HFFc6 (cell line): ENCODE measurements at places on chromosomes 2 and 18. TPM values are rescaled to one million over a fixed set of nuclear protein-coding genes. Genes with fewer than 3 reads are reported as not detected.

GRCh38 chr2:149192427-149192826 lies 138.0 kb upstream of the LYPD6 start:
- peaks cover 2% of the 10 kb centered on the region; the same call in 1 of the 2 replicates for H3K27me3 ChIP-seq
- H3K27ac ChIP-seq = no peak overlapping the region
- H3K4me3 ChIP-seq = no peak overlapping the region
- H3K4me1 ChIP-seq = peaks cover 37% of the 10 kb centered on the region
- DNase-seq = no peak

- no peaks in the 10 kb centered on the region for H3K36me3 ChIP-seq
- H3K27me3 ChIP-seq = peaks cover 37% of the 10 kb centered on the region
- H3K4me3 ChIP-seq = no peak overlapping the region
- H3K4me1 ChIP-seq = no peaks in the 10 kb centered on the region
- no peak overlapping the region for H3K27ac ChIP-seq
Measured at GRCh38 chr18:79781331-79781941, 16.3 kb upstream of the KCNG2 start.

Gene MAB21L4
- not detected in 2 replicates for total RNA-seq

- H3K4me1 ChIP-seq = peaks cover 17% of the 10 kb centered on the region
- H3K27ac ChIP-seq = no peak overlapping the region
- no peak overlapping the region for H3K4me3 ChIP-seq
- H3K36me3 ChIP-seq = 0 out of 2 replicates have a peak, but pooled peaks cover under 1% of the 10 kb centered on the region
Measured at GRCh38 chr2:11675423-11676112, 5.6 kb upstream of the NTSR2 start.

DNA sequence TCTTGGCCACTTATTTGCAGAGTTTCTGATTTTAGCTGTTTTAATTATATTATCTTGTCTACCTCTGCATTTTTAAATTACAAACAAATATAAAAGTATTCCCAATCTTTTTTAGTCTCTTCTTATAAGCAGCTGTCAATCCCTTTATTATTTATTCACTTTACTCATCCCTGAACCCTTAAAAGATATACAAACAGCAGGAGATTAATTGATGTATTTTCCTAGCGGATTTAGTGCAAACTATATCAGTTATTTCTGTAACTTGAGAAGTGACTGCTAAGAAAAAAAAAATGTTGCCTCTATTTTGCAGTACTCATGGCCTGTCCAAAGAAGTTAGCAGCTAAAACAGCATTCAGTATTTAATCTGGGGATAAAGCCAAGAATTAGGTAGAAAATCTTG lies 42.1 kb upstream of the GCFC2 start:
- no peak overlapping the region for H3K4me3 ChIP-seq
- no peak overlapping the region for H3K27ac ChIP-seq
- no peaks in the 10 kb centered on the region for H3K4me1 ChIP-seq
- H3K36me3 ChIP-seq = no peaks in the 10 kb centered on the region
- DNase-seq = no peak

- H3K27me3 ChIP-seq = peaks cover 6% of the 10 kb centered on the region
- no peak overlapping the region for H3K27ac ChIP-seq
- no peaks in the 10 kb centered on the region for H3K36me3 ChIP-seq
Measured at GRCh38 chr18:79508565-79509535, 113.1 kb downstream of the NFATC1 start.

DNA sequence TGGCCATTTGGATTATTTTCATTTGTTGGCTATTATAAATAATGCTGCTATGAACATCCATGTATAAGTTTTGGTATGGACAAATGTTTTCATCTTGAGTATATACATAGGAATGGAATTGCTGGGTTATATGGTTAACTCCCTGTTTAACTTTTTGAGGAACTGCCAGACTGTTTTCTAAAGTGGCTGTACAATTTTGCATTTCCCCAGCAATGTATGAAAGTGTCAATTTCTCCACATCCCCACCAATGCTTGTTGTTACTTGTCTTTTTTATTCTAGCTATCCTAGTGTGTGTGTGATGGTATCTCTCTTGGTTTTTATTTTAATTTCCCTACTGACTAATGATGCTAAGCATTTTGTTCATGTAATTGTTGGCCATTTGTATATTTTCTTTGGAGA lies 90.6 kb upstream of the CYP26B1 start:
- no peak overlapping the region for H3K27ac ChIP-seq
- DNase-seq = no peak
- H3K4me1 ChIP-seq = peaks cover 35% of the 10 kb centered on the region
- H3K27me3 ChIP-seq = peaks cover 2% of the 10 kb centered on the region

Gene STARD6
- total RNA-seq = not detected in 2 replicates
